EH (cell line): ENCODE measurements at places on chromosomes 7 and 10.
A peak's percentile ranks its signal among the peaks of the same experiment; 100 is the strongest.

DNA sequence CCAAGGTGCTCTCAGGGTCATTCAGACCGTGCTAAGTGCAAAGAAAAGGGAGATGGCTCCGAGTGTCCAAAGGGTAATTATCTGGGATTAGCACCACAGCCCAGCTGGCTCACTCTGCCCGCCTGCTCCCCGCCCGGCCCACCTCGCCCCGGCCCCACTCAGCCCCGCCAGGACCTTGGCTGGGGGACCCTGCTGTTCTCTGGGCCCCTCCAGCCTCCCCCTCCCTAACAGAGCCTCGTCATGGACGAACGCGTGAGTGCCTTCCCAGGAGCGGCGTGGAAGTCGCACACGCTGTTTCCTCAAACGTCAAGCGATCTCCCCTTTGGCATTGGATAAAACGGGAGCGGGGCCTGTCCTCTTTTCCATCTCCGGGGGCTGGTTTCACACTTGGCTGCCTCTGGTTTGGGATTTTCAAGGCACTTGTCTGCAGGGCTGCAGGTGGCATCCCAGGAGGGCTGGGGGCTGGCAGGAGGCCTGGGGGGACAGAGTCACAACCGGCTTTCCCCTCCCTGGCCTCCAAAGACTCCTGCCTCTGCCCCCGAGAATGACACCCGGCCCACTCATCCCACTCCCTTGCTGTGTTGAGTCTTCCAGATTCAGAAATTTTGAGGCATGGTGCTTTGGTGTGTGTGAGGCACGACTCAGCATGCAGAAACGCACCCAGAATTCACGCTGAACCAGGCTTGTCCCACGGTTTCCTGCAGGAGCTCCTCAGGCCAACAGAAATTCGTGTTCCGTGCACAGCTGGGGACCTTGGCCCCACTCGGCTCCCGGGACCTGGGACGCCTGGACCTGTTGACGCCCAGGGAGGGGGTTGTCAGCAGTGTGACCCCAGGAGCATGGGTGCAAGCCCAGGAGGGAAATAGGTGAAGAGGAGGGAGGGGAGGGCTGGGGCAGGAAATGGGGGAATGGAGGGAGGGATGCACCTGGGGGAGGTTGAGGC, 110.0 kb downstream of the PDGFA start:
- no peak for DNase-seq

DNA sequence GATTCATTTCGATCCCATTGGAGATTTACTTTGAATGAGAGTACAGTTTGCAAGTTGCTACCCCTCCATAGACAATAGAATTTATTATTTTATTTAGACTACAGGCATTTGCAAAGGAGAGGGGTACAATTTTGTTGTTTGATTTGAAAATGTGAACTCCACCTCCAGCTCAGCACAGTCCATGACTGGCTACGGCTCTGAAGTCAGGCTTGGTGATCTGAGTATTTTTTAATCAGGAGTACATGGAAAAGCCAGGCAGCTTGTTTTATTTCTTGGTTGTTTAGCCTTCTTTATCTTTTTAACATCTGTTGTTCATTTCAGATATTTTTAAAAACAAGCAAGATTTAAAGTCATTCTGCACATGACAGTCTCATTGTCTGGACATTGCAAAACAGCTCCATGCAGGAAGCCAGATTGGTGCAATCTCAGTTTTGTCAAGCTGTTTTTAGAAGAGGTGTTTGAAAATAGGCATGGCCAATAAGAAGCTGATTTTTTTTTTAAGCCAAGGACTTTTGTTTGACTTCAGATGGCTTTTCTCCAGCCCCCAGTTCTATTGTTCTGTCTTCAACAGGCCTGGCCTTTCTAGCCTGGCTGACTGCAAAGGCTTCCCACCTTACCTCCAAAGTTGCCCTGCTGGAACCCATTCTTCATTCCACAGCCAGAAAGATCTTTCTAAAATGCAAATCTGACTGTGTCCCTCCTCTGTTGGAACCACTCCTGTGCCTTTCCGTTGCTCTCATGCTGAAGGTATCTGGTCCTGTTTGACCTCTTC, 12.2 kb downstream of the PLXDC2 start:
- DNase-seq = no peak

- no peak for DNase-seq
These were observed 157.0 kb downstream of the NEBL start for GRCh38 chr10:20740120-20740519.

DNA sequence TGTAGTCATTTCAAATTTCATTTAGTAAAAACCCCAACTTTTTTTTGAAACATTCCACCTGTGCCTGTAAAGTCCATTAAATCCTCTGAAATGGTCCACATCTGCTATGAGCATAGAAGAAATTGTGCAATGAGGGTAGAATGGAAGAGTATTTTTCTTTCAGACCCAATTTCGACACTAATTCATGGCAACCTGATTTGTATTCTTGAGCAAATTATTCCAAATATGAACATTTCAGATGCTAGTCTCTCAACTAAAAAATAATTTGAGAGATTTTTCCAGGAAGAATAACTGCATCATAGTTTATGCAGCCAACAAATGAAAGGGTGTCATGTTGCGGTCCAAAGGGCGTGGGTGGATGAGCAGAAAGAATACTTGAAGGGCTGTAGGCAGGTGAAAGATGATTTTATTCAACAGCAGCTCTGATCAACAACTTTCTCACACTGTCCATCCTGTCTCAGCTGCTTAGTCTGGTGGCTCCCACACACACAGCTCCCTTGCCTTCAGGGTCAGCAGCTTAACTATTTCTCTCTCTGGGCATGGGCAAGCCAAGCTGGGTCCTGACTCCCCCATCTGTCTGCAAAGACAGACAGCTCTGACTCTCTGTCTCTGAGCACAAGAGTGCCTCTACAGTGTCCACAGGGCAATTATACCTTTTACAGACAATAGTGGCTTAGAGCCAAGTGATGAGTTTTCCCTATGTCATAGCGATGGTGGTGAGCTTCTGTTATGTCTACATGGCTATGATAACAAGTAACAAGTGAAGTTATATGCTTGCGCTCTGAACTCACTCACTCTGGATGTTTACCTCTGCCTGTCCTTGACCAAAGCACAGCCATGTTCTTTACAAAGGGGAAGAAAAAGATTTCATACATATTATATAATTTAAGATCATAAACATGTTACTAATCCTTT, 11.5 kb downstream of the STEAP2 start:
- DNase-seq = peak; percentile 5

DNA sequence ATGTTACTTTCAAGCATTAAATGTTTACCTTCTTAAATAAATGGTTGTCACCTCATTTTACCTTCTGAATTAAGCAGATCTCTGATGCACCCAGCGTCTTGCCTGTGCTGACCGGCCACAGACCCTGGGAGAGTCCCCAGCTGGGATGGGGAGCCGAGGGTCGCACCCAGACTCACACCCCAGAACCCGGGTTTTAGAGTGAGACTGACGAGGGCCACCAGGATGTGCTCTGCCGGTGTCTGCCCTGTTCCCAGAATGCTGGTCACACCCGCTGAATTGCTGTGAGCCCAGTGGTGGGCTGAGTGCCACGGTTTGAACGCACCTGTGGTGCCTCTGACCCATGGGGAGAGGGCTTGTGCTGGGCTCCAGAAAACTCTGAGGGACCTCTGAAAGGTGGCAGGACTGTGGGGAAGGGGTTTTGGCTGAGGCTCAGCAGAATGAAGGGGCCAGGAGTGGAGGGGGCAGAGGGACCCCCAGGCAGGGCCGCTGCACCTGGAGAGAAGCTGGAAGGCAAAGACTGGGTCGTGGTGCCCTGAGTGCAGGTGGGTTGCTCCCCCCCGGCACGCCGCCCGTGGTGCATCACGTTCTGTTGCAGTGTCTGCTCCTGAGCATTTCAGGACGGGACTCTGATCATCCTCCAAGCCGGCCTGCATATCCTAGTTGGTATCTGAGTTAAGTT, 39.2 kb downstream of the INPP5A start:
- no peak for DNase-seq

DNA sequence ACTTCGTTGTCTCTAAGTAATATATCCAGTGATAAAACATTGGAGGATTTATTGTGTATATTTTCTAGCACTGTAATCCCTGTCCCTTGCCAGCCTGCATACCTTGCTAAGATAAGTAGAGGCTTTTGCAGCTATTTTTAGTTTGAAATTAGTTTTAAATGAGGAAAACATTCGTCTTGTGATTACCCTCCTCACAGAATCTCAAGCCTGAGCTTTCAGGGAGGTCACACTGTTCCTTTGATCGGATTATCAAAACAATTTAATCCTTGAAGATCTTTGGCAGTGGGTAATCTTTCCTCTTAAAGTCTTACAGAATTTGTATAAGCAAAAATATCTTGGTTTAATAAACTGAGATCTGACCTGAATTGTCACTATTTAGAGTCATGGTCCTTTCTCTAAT, 897.0 kb upstream of the CELF2 start:
- no peak for DNase-seq

GRCh38 chr10:34305189-34305588, 509.9 kb downstream of the PARD3 start:
- DNase-seq = no peak

DNA sequence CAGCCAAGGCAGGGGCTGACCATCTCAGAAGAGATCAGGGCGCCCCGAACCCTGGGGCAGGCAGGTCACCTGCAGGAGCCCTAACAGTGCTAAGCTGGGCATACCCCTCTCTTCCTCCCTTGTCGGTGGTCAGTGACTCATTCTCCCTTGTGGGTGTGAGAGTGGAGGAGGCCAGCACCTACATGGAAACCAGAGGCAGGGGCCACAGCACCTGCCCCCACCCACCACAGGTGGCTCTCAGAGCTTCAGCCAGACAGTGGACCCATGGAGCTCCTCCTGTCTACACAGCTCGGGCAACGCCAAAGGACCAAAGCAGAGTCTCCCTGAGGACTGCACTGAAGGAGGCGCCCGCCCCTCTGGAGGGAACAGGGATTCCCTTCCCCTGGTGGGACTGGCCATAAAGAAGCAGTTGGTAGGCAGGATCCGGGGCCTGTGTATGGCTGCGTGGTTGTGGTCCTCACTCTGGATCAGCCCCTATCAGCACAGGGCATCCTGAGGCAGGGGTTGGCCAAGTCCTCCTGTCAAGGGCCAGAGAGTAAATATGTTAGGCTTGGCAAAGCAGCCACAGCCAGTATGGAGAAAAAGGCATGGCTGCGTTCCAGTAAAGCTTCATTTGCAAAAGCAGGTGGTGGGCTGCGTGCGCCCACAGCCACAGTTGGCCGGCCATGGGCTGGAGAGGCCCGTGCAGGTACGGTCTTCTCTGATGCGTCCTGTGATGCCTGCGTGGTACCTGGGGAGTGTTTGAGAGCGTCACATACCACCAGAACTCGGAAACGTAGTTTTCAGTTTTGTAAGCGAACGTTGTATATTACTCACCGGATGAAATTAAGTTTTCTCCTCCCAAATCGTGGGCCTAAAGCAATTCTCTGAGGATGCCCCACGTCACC, 198.2 kb downstream of the EBF3 start:
- no peak for DNase-seq

DNA sequence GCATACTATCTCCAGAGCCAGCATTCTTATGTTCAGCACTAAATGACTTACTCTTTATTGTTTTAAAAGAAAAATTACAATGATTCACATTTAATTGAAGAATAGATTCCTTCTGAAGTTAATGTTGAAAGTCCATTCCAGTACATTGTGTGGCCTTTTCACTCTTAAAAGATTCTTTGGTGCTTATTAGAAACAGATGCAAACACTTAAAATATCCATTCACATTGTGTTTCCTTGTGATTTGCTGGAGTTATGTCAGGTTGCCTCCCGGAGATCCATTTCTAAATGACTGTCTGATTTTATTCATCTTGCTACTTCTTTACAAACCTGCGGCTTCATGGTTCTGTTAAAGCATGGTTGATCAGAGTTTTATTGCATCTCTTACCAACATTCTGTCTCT, 152.8 kb downstream of the FOXP2 start:
- no peak for DNase-seq

DNA sequence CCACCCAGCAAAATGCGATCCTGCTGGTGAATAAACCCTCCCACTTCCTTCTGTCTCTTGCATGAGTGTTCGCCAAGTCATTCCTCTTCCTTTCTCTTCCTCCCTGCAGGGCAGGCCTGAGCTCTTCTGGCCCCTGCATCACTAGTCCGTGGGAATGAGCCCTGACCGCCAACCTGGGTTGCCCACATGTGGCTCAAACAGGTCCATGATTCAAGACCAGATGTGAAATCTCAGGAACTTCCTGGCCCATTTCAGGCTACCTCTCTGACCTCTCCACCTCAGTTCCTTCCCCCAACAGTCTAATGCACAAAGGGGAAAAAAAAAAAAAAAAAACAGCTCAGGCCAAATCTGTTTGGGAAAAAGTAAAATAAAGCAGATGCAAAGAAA, 5.4 kb upstream of the YWHAG start:
- peak; percentile 81 for DNase-seq

- DNase-seq = no peak
These were observed 48.7 kb downstream of the PDK4 start for GRCh38 chr7:95547361-95548348.

GRCh38 chr7:30914596-30914995, 2.9 kb downstream of the AQP1 start:
- DNase-seq = peak; percentile 87

DNA sequence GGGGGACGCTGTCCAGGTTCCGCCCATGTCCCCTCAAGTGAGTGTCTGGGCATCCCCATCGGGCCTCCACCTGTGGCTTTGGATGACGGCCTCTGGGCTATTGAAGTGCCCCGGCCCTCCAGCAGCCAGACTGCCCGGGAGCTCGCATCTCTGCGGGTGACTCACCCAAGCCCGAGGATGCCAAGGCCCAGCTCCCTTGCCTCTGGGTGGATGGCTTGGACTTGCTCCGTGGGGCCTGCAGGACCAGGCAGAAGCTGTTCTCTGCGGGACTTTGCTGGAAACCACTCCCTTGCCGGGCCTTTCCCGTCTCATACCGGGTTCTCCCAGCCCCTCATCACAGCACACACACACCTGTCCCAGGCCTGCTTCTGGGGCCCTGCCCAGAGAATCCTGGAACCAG, 22.4 kb downstream of the DPYSL4 start:
- DNase-seq = peak; percentile 33

DNA sequence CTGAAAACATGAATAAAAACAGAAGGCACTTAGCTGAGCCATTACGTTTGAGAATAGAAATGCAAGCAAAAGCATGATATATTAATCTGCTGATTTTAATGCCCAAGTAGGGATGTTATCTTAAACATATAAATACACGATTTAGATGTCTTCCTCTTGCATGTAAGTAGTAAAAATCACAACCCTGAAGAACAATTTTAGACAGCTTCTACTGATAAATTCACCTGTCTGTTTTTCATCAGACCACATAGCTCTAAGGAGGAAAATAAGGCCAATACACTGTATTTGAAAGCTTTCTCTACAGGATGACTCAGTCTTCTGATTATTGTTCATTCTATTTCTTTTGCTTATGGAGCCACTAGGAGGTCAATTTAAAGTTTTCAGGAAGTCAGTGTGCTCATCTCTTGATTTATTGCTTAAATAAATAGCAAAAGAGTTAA, 210.9 kb upstream of the CHRM2 start:
- DNase-seq = peak; percentile 55

DNA sequence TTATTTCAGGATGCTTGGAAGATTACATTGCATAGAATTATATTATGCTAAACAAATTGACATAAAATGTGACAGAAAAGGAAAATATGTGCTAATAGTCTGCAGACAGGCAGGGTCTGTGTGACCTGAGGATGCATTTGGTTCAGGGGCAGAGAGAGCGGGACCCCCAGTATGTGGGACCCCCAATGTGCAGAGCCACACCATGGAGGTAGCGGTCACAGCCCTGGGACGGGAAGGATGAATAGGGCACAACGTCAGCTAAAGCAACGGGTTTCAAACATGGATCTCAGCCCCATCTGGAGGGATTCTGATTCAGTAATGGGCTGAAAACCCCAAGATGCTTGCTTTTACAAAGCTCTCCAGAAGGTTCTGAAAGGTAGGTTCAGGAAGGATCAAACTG, 251.8 kb upstream of the ADARB2 start:
- no peak for DNase-seq
